ENCODE measurements at places on chromosomes 4 and X.

DNA sequence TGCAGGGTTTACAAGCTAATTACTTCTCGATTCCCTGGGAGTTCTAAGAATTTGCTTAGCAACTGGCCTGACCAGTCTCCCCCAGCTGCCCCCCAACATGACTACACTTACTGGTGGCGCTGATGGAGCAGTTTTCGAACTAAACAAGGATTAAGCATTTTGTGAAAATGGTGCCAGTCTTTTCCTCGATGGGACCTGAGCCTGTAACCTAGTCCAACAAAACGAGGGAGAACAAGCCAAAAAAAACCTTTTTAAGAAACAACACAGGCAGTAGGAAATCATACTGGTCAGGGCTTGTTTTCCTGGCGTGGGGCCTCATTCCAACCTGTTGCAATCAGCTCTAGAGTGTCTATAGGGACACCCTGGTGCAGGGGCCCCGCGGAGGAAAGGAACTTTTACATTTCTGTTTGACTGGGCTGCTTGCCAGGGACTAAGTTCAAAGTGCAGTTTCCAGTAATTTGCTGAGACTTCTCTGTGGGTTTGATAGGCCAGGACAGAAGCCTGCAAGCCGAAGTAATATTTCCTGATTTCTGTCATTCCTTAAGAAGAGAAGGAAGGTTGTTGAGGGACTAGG is 158.7 kb downstream of the SPRY1 start:
- peak; percentile 95 for DNase-seq

DNA sequence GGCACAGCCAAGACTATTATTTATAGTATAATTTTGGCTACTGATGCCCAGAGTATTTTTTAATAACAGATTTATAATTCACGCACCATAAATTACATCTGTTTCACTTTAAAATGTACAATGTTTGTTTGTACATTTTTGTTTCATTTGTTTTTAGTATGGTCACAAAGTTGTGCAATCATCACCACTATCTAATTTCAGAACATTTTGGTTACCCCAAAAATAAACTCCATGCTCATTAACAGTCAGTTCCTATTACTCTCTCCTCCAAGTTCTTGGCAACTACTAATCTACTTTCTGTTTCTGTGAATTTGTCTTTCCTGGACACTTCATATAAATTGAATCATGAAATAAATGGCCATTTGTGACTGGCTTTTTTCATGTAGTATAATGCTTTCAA is 176.7 kb downstream of the SH3BGRL start:
- no peak for DNase-seq

- no peak for DNase-seq
These were observed 18.7 kb upstream of the GABRB1 start for GRCh38 chr4:47012676-47013075.

DNA sequence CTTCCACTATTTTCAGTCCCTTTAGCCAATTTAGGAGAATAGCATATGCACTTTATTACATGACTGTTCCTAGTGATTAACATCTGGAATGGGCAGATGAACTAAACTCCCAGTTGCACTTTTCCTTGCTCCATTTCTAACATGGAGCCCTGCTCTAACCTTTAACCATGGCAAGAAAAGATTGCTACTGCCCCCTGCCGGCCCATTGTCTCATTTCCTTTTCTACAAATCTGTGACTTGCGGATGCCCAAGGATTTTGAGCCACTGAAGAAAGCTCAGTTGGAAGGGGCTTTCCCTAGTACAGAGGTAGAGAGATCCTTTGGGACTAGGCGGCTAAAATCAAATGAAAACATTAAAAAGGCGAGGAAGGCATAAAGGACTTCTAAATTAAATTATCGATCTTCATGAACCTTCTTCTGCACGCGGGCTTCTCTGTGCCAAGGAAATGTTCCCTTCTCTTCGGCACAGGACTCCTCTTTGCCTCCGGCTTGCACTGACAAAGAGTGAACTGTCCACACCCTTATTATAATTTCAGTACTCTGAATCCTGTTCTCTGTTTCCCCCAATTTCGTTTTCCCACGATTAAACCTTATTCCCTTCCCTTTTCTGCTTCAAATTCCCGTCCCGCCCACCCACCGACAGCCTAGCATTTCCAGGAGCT is 577 bp upstream of the GLRA2 start:
- peak; percentile 13 for DNase-seq

- no peak for DNase-seq
These were observed 571 bp downstream of the TLR6 start for GRCh38 chr4:38856046-38856445.

DNA sequence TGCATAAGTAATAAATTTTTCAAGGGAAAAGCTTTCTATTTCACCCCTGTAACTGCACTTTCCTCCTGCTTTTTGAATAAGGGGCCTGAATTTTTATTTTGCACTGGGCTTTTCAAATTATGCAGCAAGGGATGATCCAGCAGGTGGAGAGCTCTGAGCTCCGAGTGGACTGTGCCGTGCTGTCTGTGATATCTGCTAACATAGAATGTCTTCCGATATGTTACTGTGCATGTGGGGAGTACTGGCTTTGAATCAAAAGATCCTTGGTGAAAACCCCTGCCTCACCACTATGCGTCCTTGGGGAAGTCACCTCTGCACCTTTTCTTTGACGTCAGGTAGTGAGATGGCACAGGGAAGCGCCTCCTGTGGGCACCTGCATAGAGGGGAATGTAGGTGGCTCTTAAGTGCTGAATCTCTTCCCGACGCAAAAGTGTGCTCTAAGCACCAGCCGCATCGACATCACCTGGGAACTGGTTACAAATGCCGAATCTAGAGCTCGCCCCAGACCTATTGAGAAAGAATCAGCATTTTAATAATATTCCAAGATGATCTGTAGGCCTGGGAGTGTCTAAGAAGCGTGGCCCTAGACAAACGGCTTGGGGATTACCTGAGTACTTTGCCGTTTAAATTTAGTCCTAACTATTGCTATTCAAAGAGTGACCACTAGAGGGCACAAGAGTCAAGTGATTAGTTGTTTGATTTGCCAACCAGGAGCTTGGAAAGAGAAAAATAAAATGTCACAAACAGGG is 19.2 kb upstream of the WFS1 start:
- DNase-seq, result peak; percentile 62

DNA sequence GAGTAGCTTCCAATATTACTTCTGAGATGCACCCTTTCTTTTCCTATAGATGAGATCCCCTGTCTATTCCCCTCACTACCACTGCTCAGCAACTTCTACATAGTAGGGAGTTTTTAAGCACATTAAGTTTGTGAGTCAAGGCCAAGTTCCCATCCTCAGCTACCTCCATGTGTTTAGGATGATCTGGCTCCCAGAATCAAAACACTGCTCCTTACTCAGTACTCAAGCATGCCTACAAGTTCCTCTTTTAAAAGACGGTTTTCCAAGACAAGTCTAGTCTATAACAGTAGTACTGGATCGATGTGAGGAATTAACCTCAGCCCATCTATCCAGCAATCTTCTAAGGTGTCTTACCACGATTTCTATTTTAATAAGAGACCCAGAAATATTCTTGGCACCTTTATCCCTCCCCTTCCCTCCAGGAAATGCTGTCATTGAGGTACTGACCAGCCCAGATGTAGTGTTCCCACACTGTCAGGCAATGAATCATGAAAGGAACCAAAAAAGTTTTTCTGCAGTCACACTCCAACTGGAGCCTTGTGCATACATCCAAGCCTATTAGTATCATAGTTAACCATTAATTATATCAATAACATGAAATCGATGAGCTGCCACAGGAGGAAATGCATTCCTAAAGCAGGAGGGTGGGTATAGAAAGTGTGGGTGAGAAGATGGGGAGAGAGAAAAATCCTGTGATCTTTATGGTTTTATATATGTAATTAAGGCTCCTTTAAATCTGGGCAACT is 29.6 kb downstream of the AREG start:
- DNase-seq, result peak; percentile 59

Data from renal cortical epithelial cell (primary cell).